Right ventricle myocardium superior (tissue), 1 donor: ENCODE measurements at places on chromosomes 3 and 15. TPM values are rescaled to one million over a fixed set of nuclear protein-coding genes. Genes with fewer than 3 reads are reported as not detected.

Gene GOLGA6L4
- 1.0 TPM for total RNA-seq

Gene UROC1
- not detected for total RNA-seq

Gene SUSD5
- total RNA-seq: 2.4 TPM

Gene NLGN1
- total RNA-seq: 7.8 TPM

Gene PIGBOS1
- total RNA-seq: 6.6 TPM

Gene SMCO1
- total RNA-seq: 89.9 TPM

Gene COL6A6
- total RNA-seq: 1.7 TPM

Gene LRRC3B
- total RNA-seq: 0.13 TPM

Gene CPNE9
- not detected for total RNA-seq

Gene DISP2
- 5.9 TPM for total RNA-seq

Gene WDR72
- 0.13 TPM for total RNA-seq

Gene MUC20
- total RNA-seq: 5.4 TPM
